Retina (tissue), 1 donor: ENCODE measurements at places on chromosomes 4 and X.

GRCh38 chrX:136666088-136666487 lies 18.1 kb downstream of the CD40LG start:
- no peak for DNase-seq

GRCh38 chrX:47384502-47384901 lies 14.1 kb downstream of the ZNF157 start:
- peak; percentile 51 for DNase-seq

DNA sequence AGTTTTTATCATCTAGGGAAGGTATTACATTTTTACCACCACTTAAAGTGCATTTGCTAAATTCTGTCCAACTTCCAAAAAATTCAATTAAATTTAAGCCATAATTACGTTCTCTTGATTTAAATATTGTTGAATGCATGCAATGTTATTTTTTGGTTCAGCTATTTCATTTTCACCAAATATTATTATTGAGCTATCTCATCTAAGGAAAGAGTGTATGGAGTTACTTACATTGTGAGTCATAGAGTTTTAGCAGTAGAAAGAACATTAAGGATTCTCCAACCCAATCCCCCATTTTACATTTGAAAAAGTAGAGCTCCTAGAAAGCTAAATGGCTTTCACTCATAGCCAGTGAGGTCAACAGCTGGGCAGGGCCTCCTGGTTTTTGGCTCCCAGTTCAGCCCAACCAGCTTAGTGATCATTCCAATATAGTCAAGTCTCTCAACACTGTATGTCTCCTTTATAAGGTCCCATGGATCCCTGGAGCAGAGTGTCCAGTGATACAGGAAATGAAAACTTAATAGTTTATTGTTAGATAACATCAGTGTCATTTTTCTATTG lies 60.5 kb downstream of the NDNF start:
- DNase-seq: no peak

DNA sequence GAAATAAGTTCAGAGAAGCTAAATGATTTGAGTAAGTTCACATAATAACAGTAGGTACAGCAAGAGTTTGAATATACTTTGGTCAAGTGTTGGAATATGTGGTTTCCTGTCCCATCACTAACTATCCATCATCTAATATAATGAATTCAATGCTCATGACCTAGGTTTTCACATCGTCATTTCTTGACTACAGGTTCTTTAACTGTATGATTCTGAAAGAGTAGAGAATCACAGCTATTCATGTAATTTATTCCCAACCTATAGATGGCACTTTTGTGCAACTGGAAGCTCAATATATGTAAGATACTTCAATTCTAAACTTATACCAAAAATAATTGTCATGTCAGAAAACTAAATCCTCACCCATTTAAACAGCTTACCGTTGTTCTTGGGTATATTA lies 53.1 kb downstream of the TIGD2 start:
- no peak for DNase-seq

DNA sequence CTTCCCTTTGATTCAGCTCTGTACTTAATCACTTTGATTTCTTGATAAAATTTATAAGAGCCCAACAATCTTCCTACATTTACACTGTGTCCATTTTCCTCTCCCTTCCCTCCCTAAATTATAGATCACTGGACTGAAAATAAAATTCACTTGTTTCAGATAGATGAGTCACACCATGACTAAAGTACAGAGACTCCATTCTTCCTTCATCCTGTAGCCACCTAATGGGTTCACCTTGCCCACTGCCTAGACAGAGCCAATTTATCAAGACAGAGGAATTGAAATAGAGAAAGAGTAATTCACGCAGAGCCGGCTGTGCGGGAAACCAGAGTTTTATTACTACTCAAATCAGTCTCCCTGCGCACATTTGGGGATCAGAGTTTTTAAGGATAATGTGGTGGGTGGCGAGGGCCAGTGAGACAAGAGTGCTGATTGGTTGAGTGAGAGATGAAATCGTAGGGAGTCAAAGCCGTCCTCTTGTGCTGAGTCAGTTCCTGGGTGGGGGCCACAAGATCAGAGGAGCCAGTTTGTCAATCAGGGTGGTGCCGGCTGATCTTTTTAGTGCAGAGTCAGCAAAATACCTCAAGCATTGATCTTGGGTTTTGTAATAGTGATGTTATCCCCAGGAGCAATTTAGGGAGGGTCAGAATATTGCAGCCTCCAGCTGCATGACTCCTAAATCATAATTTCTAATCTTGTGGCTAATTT lies 71.3 kb upstream of the MED14 start:
- DNase-seq: no peak

DNA sequence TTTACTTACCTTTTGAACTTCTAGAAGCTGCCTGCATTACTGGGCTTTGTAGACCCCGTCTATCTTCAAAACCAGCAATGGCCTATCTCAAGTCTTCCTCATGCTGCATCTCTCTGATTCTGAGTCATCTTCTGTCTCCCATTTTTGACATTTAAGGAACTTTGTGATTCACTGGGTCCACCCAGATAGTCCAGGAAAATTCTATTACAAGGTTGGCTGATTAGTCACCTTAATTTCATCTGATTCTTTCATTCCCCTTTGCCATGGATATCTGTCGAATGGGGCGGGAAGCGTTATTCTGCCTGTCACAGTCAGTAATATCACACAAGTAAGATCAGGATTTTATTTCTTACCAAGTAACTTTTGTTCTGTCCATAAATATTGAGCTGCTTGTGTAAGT lies 618.0 kb downstream of the CCSER1 start:
- no peak for DNase-seq

- DNase-seq: no peak
Observed at GRCh38 chr4:11005300-11005699, 320.7 kb upstream of the CLNK start.

DNA sequence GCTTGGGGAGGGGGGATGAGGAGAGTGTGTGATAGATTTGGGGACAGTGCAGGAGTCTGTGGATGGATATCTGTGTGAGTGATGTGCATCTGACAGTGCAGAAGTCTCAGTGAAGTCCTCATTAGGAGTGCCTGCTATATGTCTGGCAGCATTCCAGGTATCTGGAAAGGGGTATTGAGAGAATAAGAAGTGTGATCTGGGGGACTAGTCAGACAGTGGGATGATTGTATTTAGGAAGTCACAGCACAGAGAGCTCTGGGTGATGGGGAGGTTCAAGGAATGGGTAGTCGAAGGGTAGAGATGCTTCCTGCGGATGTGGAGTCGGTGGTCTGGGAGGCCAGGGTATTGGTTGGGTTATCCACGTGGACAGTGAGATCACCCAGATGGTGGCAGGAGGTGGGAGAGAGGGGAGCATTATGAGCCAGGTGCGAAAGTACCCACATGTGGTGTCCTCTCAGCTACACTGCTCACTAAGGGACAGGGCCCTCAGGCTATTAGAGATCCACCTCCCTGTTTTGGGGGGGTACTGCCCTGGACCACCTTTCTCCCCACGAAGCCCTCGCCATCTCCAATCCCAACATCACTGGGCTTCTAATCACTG lies 9.8 kb downstream of the MAGED2 start:
- no peak for DNase-seq

- no peak for DNase-seq
Observed at GRCh38 chr4:88109123-88109881, 49.1 kb downstream of the ABCG2 start.

GRCh38 chrX:1341545-1342184 lies 5.1 kb downstream of the IL3RA start:
- no peak for DNase-seq

GRCh38 chr4:40812386-40812785 lies 62.6 kb downstream of the NSUN7 start:
- no peak for DNase-seq

DNA sequence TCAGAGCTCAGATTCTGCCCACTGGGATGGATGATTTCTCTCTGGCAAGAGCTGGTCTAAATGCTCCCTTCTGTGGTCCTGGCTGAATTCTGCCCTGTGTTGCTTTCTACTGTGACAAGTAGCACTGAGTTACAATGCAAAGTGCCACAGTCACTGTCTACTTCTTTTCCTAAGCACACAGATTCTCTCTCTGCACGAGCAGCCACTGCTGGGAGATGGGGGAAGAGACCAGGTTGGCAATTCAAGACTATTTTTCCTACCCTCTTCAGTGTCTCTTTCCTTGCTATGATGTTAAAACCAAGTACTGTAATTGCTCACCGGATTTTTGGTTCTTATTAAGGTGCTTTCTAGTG lies 45.5 kb downstream of the STAP1 start:
- DNase-seq: no peak

DNA sequence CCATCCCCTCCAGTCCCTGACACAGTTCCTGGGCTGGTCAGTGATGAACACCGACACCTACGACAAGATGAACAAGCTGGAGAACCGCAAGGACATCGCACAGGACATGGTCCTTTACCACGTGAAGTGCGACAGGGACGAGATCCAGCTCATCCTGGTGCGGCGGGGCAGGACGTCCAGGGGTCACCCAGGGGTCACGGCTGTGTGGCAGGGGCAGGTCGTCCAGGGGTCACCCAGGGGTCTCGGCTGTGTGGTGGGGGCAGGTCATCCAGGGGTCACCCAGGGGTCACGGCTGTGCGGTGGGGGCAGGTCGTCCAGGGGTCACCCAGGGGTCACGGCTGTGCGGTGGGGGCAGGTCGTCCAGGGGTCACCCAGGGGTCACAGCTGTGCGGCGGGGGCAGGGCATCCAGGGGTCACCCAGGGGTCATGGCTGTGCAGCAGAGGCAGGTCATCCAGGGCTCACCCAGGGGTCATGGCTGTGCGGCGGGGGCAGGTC lies 16.7 kb downstream of the ATP5ME start:
- DNase-seq: no peak

- DNase-seq: no peak
Observed at GRCh38 chr4:105461221-105461620, 12.6 kb downstream of the PPA2 start.

DNA sequence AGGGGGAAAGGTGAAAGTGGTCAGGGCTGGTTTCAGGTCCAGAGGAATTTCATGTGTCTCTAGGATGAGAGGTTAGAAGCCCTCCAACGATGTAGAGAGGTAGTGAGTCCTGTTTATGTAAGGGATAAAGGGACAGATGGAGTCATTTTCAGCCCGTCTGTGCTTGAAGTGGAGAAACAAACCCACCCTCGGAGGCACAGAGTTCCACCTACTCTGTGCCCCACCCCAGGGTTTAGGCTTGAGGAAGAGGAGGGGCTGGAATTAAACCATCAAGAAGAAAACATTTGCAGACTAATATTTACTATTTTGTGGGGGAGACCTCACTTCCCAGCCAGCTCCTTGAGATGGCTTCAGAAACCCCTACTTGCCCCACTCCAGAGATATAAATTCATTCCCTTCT lies 868 bp upstream of the GNL3L start:
- DNase-seq: no peak

GRCh38 chrX:107721318-107721717 lies 54.3 kb downstream of the TSC22D3 start:
- DNase-seq: no peak

DNA sequence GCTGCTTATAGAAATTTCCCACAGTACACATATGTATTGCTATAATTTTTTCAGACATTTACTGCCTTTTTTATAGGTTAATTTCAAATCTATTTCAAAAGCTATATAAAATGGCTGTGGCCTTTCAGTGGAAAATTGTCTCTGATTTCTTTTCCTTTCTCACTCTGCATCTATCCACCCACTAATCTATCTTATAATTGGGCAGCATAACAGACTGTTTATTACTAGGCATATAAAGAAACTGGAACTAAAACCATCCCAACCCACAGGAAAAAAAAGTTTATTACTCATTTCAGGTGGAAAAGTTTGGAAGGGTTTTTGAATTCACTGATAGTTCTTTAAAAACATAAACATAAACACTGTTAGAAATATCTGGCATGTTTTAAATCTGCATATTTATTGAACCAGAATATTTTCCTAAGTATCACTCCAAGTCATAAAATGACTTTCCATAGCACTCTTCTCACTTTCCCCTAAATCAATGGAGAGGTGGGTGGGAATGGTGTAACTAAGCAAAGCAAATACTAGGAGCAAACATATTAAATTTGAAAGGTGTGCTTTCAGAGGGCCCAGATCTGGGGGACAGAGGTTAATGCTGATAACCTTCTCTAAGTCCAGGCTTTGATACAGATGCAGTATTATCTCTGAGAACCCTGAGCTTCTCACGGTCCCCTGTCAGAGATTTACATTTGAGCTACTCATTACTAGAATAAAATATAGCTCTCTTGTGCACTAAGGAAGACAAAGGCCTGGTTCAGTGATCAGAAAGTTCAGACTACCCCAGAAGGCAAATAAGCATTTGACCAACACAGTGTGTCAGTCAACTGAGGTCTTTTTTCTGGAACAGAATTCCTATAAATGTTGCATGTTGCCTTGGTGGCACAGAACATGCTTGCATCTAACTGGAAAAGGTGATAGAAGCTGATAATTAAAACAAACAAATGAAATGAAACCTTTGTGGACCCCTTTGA lies 328.3 kb downstream of the UNC5C start:
- DNase-seq: no peak

GRCh38 chr4:84258905-84259830 lies 239.9 kb downstream of the NKX6-1 start:
- no peak for DNase-seq

DNA sequence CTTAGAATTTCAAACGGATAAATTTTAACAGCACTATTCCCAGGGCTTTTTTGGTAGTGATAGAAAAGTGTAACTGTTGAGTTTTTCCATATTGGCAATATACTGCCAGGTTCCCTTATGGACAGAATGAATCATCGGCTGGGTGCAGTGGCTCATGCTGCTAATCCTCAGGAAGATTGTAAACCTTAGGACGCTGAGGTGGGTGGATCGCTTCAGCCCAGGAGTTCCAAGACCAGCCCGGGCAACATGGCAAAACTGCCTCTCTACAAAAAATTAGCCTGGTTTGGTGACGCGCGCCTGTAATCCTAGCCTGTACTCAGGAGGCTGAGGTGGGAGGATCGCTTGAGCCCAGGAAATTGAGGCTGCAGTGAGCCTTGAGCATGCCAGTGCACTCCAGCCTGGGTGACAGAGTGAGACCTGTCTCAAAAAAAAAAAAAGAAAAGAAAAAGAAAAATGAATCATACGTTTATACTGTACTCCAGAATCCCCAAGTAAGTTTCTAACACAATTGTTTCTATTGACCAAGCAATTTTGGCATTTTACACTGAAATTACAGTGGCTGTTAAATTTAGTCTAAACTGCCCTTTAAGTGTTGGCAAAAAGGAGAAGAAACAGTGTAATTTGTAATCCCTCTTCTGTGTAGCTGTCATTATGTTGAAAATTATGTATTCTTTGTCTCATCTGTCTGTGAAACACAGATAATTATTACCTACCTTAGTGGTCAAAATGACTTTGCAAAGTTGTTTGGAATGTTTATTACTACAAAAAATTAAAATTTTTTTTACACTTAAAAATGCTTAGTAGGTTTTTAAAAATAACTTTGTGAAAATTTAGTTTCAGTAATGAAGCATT lies 1.8 kb downstream of the SLC30A9 start:
- DNase-seq: no peak

DNA sequence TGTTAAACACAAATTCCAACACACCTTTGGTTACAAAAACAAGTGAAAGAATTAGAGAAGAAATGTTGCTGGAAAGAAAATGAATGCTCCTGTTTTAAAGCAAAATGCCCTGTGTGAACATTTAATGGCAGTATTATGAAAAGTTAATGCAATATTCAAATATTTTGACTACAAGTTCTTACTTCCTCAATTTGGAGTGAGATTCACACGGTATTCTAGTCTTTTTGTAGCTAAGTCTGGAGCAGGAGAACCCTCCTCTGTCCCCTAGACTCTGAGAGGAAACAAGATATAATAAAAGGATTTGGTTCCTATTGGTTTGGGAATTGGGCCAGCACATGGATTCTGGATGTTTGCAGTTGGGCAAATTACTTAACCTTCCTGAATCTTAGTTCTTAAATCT lies 12.7 kb downstream of the MAD2L1 start:
- DNase-seq: no peak
